BJ (cell line): ENCODE measurements at places on chromosomes 3 and 15.

- DNase-seq: no peak
Measured at GRCh38 chr3:176850498-176850897, 346.8 kb downstream of the TBL1XR1 start.

DNA sequence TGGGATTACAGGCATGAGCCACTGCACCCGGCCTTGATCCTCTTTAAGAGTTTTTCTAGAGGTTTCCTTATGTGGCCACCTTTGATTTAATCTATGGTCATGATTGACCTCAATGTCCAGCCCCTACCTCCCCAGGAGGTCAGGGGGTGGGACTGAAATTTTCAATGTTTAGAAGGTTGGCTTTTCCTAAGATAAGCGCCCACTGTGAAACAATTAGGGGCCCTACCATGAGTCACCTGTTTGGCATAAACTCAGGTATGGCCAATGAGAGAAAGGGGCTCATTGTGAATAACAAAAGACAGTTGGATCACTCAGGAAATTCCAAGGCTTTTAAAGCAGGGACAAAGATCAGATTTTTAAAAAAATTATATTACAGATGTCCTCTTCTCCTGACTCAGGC, 51.1 kb downstream of the ZBTB11 start:
- DNase-seq: no peak

DNA sequence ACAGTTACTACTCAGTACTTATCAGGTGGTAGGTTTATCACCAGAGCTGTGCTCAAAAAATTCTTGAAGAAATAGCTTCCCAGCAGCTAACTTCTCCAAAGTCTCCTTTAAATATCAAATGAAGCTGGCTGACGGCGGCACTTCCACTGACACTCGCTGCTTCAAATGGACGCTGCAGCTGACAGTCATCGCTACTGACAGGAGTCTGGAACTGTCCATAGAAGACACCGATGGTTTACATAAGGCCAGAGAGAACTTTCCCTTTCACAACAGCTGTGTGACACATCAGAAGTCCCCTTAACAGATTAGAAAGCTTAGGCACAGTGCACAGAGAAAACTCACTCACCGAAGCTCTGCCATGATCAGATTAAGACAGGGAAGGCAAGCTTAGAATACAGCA, 270.2 kb downstream of the SHOX2 start:
- no peak for DNase-seq

GRCh38 chr3:146067048-146067447, 93.9 kb downstream of the PLOD2 start:
- DNase-seq: peak; percentile 36

- peak; percentile 81 for DNase-seq
Measured at GRCh38 chr15:52252781-52253180, 42.8 kb downstream of the MYO5C start.

DNA sequence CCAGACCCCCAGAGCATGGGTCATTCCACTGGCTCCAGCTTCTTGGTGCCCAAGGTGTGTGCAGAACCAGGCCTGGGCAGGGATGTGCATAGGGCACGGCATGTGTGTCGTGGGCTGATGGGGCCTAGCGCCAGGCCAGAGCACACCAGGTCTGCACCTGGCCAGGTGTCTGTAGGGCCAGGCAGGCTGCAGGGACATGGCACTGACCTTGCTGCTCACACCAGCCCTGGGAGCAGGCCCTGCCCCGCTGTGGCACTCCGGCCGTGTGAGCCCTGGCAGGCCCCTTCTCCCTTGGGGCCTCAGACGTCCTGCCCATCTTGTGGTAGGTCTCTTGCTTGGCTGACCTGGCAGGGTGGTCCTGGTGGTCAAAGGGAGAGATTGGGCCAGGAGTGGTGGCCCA, 84.3 kb upstream of the RPL32 start:
- DNase-seq: no peak

DNA sequence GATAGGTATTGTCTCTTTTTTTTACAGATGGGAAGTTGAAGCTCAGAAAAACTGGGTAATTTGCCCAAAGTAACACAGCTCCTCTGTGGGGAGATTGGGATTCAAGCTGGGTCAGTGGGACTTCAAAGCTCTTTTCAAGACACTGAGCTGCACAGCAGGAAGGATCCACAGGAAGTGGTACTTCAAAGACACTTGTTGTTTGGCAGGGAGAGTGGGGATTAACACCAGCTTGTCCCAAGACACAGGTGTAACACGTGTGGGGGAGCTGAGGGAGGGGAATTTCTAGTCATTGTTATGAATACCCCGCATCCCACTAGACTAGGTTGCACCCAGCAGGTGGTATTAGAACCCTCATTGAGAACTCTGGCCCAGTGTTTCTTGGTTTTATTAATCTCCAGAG, 116.0 kb downstream of the FOXB1 start:
- no peak for DNase-seq

DNA sequence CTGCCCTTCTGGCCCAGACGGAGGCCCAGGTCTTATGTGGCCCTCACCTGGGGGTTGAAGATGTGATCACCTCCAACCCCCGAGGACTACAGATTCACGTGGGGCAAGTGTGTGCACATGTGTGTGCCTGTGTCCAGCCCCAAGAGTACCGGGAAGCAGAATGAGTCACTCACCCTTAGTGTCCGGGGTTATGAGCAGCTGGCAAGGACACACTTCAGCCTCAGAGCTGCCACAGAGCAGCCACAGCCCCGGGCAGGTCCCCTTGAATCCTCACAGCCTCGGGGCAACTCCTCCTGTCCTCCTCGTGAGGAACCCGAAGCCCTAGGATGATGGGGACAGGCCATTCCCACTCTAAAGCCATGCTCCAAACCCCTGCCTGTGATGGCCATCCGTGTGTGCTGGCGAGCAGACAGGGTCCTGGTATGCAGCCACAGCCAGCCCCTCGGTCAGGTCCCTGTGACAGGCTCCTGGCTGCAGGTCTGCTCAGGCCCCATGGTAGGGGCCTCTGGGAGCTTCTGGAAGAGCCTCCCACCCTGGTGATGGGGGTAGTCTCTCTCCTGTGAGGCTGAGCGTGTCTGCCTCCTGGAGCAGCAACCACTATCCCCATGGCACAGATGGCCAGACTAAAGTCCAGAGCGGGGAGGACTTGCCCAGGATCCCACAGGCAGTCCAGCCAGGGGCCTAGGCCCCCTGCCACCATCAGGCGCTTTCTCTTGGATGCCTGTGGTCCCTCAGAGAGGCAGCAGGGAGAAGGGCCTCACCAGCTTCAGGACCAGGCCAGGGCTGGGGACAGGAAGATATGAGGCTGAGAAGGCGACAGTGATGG, 852 bp downstream of the STAB1 start:
- no peak for DNase-seq

GRCh38 chr3:57142411-57142723, 22.8 kb downstream of the IL17RD start:
- no peak for DNase-seq

DNA sequence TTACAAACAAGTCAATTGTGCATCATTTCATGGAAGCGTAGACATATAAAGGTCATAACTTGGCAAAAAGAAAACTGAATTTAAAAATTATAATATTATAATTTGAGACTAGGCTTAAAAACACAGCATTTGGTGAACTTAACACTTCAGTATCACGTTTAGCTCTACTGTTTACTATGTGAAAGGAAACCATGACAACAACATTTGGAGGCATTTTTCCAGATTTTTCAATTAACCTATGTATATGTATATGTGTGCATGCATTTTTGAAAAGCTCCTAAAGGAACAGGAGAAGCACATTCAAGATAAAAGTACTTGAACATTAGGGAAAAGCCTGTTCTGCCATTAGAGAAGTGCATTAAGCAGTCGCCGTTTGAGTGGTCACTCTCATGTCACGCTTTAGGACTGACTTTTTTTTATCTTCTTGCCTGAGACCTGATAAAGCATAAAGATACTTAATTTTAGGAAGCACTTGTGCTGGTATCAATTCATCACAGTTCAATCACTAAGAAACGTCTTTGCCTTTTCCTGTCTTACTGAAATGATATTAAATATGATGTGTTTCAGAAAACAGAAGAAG, 156.0 kb downstream of the NAALADL2 start:
- no peak for DNase-seq
